Peyer's patch (tissue), 4 donors: ENCODE measurements at places on chromosomes 2 and 18. TPM values are rescaled to one million over a fixed set of nuclear protein-coding genes. Genes with fewer than 3 reads are reported as not detected.

DNA sequence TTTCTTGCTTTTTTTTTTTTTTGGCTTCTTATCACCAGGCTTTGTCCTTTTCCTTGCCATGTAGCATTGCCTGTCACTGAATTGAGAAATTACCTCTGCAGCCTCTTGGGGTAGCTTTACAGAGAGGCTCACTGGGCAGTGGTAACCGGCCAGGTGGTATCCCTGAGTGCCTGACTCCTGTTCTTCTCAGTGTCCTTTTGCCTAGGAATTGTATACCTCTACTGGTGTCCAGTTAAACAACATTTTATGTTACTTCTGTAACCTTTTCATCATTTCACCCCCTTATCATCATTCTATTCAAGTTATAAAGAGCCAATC lies 523.9 kb downstream of the BCL11A start:
- no peak for DNase-seq

EFHD1 gene
- 10.4 TPM for total RNA-seq

DNA sequence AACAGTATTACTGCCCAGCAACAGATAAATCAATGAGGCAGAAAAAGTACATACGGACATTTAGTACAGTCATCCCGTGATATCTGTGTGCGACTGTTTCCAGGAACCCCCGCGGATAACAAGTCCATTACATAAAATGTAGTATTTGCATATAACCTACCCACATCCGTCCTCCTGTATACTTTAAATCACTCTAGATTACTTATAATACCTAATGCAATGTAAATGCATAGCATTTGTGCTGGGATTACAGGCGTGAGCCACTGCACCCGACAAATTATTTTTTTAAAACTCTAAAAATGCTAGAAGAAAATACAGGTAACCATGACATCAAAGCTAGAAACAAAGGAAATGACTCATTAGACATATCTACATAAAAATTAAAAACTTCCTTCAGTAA lies 91.6 kb downstream of the FAM161A start:
- DNase-seq = no peak

DNA sequence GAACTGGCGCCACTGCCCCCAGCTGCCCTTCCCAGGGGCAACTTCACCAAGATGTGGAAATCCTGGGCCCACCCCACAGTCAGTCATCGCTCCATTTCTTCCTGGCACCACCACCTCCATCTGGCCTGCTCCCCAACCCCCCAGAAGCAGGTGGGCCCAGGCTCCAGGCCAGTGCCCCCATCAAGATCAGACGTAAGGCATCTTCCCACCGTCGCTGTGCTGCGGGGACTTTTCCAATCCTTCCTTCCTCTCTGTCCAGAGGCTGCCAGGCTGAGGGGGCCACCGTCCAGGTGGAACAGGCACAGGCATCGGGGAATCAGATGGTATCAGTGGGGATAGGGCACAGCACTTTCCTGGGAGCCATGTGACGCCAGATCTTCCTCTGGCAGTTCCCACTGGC lies 8.1 kb downstream of the PRLH start:
- peak; percentile 27 for DNase-seq

SCN1A gene
- not detected for total RNA-seq
